Left renal cortex interstitium (tissue), 4 donors: ENCODE measurements at places on chromosomes 2 and 18. TPM values are rescaled to one million over a fixed set of nuclear protein-coding genes. Genes with fewer than 3 reads are reported as not detected.

The NPAS2 gene
- 14.7 TPM for polyA plus RNA-seq

The COL4A4 gene
- 48.6 TPM for polyA plus RNA-seq

DNA sequence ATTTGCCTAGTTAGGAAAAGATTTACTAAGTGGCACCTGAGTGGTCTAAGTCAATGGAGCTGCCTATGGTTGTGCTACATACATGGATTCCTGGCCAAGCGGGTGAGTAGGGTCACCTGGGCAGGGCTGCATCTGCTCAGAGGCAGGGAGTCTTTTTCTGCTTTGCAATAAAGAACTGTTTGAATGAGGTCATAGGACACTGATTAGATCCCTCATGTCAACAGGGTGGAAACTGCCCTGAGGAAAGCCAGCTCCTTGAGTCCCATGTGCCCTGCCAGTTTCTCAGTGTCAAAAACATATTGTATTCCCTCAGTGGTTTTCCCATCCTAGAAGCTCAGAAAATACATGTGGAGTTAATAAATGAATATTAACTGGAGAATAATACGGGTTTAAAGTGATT is 4.6 kb downstream of the LAMA3 start:
- no peak for DNase-seq

DNA sequence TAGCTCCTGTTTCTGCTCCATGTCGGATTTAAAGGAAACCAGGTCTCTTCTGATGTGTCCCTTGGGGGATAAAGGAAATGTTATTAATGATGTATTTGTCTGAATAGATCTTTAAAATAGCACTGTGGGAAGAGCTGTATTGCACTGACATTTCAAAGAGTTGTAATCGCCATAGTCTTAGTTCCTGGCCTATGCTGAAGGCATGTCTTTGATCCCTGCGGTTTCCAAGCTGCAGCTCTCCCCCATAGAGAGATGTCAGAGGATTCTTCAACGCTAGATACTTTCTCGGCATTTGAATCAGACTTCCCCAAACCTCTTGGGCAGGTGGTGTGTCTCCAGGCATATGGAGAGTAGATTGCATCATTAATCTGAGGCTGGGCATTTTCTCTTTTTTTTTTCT is 40.4 kb downstream of the NAT8 start:
- no peak for DNase-seq

- no peak for DNase-seq
These were observed 95.8 kb downstream of the NOL10 start for GRCh38 chr2:10594011-10594410.
